ENCODE measurements at places on chromosomes 4 and X.

- no peak for DNase-seq
Measured at GRCh38 chr4:125235971-125236370, 78.8 kb upstream of the FAT4 start.

DNA sequence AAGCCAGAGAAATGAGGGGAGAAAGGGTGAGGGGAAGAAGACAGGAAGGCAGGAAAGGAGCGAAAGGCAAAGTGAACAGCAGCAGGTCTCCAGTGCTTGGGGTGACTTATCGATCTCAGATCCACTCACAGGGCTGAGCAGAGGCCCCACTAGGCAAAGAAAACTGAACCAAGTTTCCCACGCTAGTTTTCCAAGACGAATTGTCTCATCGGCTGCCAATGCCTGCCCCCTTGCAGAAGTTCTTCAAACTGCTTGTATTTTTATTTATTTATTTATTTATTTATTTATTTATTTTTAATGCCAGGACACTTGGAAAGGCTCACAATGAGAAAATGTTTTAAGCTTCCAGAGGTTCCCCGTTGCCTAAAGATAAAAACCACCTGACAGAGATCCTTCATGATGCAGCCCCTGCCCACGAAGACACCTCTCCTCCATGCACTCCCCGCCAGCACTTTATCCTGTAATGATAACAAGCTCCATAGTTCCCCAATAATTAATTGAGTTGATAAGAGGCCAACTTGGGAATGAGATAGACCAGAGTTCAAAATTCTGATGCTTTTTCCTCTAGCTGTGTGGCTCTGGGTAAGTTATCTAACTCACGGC, 43.2 kb downstream of the QDPR start:
- no peak for DNase-seq

- DNase-seq: no peak
Measured at GRCh38 chr4:173513651-173514050, 16.4 kb downstream of the HAND2 start.

DNA sequence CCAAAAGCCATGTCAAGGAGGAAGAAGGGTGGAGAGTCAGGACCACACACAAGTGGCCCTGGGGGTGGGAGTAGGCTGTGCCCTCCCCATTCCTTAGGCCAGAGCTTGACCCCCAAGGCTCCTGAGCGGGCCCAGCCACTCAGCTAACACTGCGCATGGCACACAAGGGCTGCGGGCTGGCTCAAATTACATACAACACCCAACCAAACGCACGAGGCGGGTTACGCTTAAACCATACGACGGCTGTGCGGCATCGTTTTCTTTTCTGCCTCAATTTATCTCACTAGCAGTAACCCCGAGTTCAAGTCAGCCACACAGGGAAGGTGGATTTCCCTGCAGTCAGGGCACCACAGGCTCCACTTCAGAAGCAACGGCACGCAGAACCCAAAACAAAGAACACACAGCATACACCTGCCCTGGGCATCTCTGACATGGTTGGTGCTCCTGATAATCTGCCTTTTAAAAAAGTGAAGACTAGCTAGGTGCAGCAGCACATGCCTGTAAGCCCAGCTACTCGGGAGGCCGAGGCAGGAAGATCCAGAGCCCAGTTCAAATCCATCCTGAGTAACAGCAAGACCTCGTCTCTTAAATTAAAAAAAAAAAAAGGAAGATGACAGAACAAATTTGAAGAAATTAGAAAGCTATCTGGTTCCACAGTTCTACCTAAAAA, 2.9 kb downstream of the GAK start:
- DNase-seq: no peak

- DNase-seq: no peak
Measured at GRCh38 chrX:123964156-123964834, 2.8 kb downstream of the STAG2 start.

DNA sequence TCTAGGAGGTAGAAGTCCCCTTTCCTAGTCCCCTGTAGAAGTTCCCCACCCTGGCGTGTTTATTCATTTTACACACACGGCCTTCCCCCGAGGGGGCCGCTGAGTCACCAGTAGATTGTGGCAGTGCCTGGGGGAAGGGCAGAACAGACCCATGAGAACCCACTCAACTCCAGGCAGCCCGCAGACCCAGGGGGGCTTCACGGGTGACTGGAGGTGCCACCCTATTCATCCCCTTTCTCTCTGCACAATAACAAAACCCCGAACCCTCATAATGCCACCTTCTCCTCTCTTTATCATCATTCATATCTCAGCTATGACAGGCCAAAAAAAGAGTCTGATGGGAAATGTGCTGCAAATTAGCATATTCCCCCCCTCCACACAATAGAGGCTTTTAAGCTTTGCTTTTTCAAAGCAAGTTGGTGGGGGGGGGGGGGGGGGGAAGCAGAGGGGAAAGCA, 20.4 kb upstream of the GPM6B start:
- DNase-seq: no peak

- no peak for DNase-seq
Measured at GRCh38 chr4:156252358-156252921, 298.8 kb upstream of the CTSO start.

DNA sequence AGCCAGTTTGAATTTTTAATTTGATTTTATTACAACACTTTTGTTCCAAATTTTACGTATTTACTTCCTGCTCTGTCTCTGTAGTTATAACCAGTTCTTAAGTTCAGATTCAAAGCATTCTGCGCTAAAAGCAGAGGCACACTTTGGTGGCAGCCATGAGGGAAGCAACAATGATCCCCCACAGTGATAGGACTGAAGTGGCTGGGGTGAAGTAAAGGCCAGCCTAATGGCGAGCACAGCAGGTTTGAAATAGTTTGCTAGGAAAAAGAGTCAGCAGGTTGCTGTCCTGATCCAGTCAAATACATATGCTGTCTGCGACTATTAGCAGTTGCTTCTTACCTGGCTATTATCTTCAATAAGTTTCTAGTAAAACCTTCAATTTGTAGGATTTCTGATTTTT, 176.3 kb downstream of the RPA4 start:
- no peak for DNase-seq

- DNase-seq: no peak
Measured at GRCh38 chr4:169632896-169633295, 12.5 kb downstream of the CLCN3 start.

DNA sequence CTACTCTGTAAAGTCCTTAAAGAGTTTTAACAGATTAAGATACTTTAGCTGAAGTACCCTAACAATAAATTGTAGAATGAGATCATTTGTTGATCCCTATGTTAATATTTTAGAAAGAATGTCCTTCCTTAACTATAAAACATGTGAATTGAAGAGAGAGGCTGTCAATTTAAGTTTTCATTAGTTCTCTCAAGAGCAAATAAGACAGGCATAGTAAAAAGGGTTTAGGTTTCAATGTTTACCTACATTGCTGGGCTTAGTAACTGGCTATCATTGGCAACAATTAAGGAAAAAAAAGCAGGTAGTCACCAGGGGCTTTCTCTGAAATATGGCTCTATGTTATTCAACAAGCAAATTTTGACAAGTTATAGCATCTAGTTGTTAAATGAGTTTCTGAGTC, 91.5 kb downstream of the ATRX start:
- DNase-seq: no peak

DNA sequence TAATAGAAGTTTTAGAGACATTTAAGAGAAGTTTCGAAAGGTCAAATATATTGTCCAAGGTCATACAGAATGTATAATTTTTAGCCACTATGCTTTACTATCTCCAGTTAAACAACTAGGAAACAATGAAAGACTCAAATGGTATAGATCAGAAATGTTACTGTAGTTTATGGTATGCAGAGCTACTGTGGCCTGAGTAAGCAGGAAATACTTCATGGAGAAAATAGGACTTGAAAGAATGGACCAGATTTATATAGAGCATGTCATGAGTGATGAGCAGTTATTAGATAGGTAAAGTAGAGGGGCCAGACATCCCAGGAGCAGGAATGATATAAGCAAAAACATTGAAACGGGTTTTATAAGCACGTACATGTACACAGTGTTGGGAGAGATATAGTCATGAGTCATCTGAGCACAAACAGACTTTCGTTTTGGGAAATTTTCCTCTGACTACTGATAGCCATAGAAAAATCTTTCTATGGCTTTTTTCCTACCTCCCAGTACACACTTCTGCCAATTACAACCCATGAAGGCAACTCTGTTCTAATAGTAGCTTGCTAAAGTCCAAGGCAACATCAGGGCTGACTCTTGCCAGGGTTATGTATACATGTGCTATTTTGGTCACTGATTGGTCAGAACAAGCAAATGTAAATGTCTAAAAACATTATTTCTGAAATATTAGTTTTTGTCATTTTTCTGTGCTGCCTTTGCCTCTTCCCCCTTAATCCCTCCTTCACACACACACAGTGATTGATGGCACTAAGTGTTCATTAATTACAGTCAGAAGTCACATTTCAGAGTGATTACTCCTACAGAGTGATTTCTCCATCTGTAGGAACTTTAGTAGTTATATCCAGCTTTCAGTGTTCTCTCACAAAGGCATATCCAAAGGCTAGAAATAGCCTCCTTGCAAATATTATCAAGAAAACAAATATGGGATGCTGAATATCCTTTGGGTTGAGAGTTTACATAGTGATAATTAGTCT, 198.7 kb downstream of the ENOX2 start:
- DNase-seq: no peak

- DNase-seq: no peak
Measured at GRCh38 chr4:34850421-34850820, 1393.9 kb downstream of the ARAP2 start.

All from GM19239 (cell line).